Ovary (tissue), 10 donors: ENCODE measurements at places on chromosomes 6 and 20.

DNA sequence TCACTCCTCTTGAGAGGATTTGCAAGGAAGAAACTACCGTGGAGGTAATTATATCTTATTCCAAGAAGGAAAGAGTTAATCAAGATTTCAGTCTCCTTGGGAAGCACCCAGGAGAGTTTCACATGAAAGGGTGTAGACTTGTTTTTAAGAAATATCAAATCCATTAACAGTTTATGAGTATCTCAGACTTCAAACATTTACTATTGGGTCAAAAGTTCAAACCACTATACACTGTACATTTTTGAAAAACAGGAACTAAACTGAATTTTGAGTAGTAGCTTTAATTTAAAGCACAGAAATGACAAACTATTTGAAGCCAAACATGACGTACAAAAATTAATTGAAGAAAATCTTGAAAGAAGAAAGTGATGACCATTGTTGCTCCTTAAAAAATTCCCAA is 164.0 kb downstream of the FOXC1 start:
- no peak for DNase-seq

DNA sequence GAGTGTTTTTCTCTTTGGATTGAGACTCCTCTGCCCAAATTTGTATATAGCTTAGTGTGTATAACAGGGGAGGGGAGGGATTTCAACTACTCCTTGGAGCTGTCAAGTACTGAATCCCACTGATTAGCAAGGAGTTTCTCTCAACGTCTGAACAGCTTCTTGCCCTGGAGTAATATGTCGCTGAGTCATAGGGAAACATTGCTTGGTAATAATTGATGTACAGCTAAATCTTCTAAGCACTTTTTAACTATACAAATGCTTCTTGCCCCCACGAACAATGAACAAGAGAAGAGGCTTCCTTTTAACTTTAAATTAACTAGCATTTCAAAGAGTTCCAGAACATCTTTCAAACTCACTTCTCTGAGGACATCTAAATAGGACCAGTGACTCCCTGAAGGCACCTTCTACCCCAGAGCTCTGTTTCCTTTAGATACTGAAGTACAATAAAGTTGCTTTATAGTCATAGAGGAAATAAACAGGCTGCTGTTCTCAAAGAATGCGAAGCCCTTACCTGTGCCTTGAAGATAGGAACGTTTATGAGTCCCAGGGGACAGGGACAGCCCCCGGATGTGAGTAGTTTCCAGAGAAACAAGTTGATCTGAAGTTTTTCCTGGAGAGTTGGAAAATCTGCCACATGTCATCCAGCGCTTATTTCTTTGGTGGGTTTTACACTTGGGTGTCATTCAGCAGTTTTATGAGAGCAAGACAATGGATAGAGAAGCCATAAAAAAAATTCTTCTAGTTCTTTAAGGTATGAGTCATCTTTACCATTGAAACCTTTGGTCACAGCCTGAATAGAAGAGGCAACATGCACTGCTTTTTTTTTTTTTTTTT is 462.5 kb upstream of the BTBD3 start:
- no peak for DNase-seq

DNA sequence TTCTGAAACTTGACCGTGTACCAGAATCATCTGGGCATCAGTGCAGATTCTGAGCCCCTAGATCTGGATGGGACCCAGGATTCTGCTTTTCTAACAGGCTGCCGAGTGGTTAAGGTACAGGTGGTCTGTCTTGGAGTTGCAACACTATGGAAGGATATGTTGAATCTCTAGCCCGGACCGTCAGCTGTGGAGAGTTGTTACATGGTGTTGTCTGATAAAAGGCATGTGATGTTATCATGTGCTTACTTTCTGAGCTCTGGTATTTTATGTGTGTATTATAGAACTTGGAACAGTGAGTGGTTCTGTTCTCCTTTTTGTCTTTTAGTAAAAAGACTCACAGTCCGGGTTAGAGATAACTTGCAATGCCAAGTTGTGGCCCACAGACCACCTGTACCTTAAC is 123.0 kb downstream of the JARID2 start:
- no peak for DNase-seq

- DNase-seq, result no peak
Observed at GRCh38 chr6:133891927-133892812, 3.3 kb downstream of the TCF21 start.

- no peak for DNase-seq
Observed at GRCh38 chr6:54188846-54189245, 77.6 kb downstream of the MLIP start.

DNA sequence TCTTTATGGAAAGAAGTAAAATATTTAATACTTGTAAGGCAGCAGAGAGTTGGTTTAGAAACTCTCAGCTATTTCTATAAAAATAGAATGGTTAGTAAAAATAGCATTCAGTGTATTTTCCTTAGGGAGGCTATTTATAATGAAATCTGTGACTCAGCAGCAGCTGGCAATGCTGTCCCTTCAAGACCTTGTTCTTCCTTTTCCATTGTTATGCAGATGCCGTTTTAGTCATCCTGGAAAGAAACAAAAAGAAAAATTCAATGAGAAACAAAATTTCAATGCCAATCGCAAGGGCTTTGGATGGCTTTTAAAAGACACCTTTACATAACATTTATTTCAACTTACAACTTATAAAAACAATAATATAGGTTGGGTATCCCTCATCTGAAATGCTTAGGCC is 17.5 kb downstream of the MPC1 start:
- DNase-seq, result no peak

DNA sequence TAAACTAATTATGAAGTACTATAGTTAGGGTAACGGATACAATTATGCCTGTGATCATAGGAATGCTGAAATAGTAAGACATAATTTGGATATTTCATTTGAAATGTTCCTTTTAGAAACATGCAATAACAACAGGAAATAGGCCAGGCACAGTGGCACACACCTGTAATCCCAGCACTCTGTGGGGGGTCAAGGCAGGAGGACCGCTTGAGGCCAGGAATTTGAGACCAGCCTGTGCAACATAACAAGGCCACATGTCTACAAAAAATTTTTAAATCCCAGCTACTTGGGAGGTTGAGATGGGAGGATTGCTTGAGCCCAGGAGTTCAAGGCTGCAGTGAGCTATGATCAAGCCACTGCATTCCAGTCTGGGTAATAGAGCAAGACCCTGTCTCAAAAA is 25.7 kb upstream of the MYO6 start:
- no peak for DNase-seq

- peak; percentile 53 for DNase-seq
Observed at GRCh38 chr6:156599366-156599765, 177.8 kb upstream of the ARID1B start.

GRCh38 chr6:127383988-127384387 is 40.6 kb upstream of the ECHDC1 start:
- no peak for DNase-seq

- no peak for DNase-seq
Observed at GRCh38 chr20:2387180-2387577, 6.5 kb downstream of the TGM6 start.

GRCh38 chr6:60867548-60867947 is 1418.5 kb downstream of the KHDRBS2 start:
- DNase-seq, result no peak

- DNase-seq, result no peak
Observed at GRCh38 chr20:2144850-2145249, 43.2 kb downstream of the STK35 start.

- DNase-seq, result no peak
Observed at GRCh38 chr6:33904747-33905065, 100.9 kb upstream of the MLN start.

- no peak for DNase-seq
Observed at GRCh38 chr6:111714416-111715270, 109.0 kb upstream of the TRAF3IP2 start.
